ENCODE measurements at places on chromosomes 2 and 18.

DNA sequence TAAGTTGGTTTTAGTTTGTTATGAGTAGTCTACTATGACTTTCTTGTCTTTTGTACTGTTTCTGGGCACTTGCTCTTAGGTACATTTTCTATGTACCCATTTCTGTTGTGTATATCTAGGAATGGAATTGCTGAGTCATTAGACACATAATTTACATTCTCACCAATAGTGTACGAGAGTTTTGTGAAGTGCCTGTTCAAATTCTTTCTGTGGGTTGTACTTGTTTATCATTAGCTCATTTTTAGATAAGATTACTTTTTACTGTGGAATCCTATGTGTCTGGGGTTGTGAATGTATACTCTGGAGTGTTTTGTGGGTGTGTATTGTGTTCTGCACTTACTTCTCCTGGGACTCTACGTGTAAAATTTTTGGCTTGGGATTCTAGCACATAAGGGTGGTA is 36.6 kb upstream of the CD28 start:
- DNase-seq: no peak

DNA sequence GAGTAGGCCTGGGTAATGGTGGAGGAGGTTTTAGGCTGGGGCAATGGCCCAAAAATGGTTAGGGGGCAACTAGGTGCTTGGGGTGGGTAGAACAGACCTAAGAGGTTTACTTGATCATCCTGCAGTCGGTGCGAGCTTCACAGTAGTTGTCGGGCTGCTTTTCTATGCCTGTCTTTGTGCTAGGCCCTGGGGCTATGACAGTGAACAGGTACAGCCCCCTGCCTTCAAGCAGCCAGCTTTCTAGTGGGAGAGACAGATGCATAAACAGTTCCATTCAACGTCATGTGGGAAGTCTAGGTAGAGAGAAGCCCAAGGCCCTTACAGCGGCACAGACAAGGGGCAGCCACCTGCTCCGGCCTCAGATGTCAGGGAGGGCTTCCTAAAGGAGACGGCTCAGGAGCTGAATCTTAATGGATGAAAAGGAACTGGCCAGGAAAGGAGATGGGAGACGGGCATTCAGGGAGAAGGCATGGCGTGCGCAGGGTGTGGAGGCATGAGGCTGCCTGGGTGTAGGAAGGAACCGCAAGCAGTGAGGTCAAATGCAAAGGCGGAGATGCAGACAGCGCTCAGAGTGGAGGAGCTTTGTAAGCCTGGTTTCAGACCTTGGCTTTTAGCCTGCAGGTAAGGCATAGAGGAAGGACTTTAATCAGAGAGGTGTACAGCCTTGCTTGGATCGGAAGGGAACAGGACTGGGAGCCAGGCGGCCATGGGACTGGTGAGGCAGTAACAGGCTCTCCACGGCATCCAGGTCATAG is 6.0 kb downstream of the CTIF start:
- no peak for DNase-seq

DNA sequence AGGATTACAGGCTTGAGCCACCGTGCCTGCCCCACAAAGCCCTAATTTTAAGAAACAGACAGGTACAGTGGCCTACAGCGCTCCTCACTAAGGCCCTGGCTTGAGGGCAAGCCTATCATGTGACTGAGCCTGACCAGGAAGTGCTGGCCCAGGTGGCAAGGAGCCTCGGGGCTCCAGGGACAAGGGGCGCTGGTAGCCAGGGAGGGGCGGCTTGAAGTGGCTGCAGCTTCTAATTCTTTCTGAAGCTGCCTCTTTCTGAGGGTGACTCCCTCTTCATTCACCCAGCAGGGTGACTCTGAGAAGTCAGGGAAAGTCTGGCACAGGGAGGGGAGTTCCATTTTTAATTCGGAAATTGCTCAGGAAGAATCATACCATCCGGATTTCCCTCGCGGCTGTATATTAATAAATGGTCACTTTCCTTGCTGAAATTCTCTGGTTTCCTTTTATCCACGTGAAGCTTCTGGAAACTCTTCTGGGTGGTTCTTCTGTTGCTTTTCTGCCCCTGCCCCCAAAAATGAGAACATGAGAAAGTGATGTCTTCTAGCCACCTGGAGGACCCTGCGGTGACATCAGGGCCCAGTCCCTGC is 115.7 kb downstream of the FAM210A start:
- DNase-seq: no peak

GRCh38 chr2:238254095-238254723 is 14.4 kb upstream of the HES6 start:
- no peak for DNase-seq

GRCh38 chr2:34143149-34143548 is 544.0 kb upstream of the FAM98A start:
- no peak for DNase-seq

GRCh38 chr18:68714366-68714711 is 569 bp downstream of the TMX3 start:
- DNase-seq: peak; percentile 10

GRCh38 chr2:105739944-105740530 is 4.7 kb upstream of the NCK2 start:
- DNase-seq: no peak

All from GM12892 (cell line).